Subcutaneous preadipocyte (primary cell): ENCODE measurements at places on chromosomes 7 and 10. TPM values are rescaled to one million over a fixed set of nuclear protein-coding genes. Genes with fewer than 3 reads are reported as not detected.

LIPJ gene
- 0.73 TPM in 1 of 2 replicates, not detected in the other for total RNA-seq

C10orf105 gene
- total RNA-seq, result under 0.01 and 0.20 TPM in 2 replicates

MBL2 gene
- total RNA-seq, result not detected in 2 replicates

CTAGE4 gene
- under 0.01 TPM in 1 of 2 replicates, not detected in the other for total RNA-seq

RPEL1 gene
- total RNA-seq, result 0.37 TPM in 1 of 2 replicates, not detected in the other

PCLO gene
- total RNA-seq, result under 0.01 TPM in 1 of 2 replicates, not detected in the other

ITGB8 gene
- 0.39 and 11.8 TPM in 2 replicates for total RNA-seq

ASB15 gene
- not detected in 2 replicates for total RNA-seq

OTUD1 gene
- total RNA-seq, result 2.7 and 3.7 TPM in 2 replicates
